Activated CD8-positive, alpha-beta memory T cell treated with anti-CD3 and anti-CD28 coated beads for 48 hours (primary cell): ENCODE measurements at places on chromosomes 1 and 21.

GRCh38 chr21:36145259-36145658 is 10.4 kb downstream of the CBR3 start:
- no peak for DNase-seq

- no peak for DNase-seq
Measured at GRCh38 chr1:3000214-3000613, 21.1 kb upstream of the ACTRT2 start.

DNA sequence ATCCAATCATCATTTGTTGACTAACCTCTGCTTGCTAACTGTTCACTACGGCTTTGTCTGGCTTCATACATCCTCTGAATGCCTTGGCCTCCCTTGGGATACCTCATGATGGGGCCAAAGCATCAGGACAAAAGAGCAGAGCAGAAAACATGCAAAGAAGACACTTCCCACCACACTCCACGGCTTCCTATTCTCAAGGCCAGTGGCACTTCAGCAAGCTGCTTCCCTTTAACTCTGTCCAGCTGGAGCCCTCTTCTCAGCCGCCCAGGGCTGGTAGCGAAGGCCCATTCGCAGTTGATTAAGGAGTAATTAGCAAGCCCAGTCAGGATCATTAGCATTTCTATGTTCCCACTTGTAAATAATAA is 224.3 kb upstream of the FGGY start:
- no peak for DNase-seq

DNA sequence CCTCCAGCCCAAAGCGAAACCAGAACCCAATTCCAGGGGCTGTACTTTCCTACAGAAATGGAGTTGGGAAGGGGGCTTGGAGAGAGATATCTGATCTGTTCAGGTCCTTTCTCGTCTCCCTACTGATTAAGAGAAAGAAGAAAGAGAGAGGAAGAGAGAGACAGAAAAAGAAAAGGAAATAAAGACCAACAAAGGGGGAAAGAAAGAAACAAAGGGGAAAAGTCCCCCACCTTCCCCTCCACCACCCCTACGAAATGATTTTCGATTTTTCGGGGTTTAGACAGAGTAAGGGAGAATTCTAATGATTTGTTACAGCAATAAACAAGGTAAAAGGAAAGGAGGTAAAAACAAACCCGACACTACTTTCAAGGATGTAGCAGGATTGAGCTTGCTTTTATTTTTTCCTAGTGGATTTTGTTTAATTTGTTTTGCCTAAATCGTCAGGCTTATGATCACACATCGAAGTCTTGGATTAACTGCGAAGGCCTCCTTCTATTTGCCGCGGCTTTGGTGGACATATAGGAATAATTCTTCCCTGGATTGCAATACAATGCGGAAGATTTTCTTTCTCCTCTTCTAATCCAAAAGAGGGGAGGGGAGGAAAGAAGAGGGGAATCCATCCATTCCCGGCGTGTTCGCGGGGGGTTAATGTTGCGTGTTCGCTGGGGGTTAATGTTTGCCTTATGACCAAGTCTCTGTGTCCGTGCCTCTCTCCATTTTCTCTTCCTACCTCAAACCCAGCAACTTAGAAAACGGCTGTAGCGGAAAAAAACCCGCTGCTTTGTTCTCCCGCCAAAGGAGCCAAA is 1.9 kb downstream of the TAL1 start:
- no peak for DNase-seq

DNA sequence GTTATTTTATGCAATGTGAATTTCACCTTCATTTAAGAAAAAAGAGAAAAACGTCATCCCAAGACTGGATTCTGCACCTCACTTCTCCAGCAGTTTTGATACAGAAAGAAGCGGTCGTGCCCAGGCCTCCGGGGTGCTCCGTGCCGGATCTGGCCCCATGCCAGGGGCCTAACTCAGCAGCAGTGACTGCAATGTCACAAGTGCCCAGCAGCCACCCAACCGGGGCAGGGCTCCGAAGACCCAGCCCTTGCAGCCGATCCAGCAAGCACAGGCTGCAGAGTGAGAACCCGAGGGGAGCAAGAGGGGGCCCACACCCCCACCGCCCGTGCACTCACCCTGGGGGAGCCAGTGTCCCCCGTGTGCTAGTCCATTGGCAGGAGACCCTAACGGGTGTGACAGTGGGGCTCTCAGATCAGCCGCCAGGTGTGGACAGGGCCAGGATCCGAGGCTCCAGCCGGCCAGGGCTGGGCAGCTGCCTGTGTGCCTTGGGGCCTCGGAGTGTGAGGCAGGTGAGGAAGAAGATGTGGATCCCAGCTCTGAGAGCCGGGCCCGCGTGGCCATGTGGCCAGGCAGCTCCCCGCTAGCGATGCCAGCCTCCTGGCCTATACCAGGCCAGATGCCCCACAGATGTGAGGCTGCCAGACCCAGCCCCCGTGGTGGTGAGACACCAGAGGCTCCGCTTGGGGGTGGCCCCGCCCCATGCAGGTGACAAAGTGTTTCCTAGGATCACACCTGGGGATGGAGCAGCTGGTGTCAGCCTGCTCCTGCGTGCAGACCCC is 60.6 kb downstream of the MEGF6 start:
- DNase-seq: no peak

GRCh38 chr1:100597061-100597741 is 59.3 kb downstream of the GPR88 start:
- DNase-seq: no peak

- no peak for DNase-seq
Measured at GRCh38 chr1:100130552-100131077, 2.1 kb downstream of the SASS6 start.

GRCh38 chr1:42700006-42700405 is 17.8 kb downstream of the YBX1 start:
- no peak for DNase-seq

- no peak for DNase-seq
Measured at GRCh38 chr1:48756683-48757316, 19.9 kb downstream of the BEND5 start.

- no peak for DNase-seq
Measured at GRCh38 chr1:45666836-45667235, 19.5 kb downstream of the GPBP1L1 start.

DNA sequence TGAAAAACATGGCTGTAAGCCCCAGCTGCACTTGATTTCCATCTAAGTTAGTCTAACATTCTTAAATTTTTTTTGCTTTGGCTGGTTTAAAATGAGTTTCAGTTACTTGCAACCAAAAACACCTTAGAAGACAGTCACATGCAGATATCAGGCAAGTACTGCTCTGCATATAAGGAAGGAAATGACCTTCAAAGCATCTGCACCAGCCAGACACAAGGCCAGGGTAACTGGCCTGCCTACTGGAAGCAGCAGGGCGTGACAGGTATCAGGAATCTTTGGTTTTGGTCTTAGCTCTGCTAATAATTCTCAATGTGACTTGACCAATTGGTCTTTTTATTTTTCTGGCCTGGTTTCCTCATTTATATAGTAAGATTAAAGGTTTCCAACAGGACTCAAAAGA is 33.5 kb downstream of the SCYL3 start:
- no peak for DNase-seq

DNA sequence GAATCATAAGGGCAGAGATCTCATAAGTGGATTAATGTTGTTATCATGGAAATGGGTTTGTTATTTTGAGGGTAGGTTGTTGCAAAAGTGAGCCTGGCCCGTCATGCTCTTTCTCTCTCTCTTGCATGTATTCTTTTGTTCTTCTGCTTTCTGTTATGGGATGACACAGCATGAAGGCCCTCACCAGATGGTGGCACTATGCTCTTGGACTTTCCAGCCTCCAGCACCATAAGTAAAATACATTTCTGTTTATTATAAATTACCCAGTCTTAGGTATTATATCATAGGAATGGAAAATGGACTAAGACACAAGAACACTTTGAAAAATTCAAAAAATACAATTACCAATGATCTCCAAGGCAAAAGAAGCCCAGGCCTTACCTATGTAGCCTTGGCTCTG is 676.1 kb downstream of the PTPRU start:
- no peak for DNase-seq

DNA sequence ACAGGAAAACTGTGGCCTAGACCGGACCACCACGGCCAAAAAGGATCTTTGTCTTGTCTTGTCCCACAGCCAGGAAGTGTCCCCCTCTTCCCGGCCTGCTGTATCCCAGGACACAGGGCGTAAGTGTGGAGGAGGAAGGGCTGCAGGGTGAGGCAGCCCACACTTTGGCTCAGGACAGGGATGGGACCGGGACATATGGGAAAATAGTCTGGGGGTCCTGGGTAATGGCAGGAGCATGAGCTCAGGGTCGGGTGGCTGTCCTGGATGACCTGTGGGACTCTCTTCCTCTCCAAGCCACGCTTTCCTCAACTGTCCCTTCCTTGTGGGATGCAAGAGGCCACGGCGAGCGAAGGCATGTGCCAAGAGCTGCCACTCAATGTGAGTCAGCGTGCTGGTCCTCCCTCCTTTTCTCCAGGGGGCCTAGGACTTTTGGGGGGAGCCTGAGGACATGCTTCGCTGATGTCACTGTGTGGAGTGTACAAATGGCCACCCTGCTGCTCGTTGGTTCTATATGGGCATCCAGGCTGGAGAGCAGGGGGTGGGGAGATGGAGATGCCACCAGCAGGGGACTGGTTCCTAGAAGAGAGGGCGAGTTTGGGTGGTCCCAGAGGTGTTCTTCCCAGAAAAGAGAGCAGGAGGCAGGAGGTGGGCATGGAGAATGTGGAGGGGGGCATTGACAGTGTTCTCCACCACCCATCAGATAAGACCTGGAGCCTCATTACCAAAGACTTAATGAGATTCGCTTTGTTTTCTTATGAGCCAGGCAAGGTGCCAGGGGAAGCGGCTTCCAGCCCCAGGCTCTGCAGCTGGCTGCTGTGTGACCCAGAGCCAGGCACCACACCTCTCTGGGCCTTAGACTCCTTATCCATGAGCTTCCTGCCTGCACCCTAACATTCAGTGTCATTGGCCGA is 11.5 kb upstream of the PADI1 start:
- DNase-seq: no peak

- DNase-seq: no peak
Measured at GRCh38 chr1:225897595-225898514, 8.9 kb upstream of the LEFTY1 start.

DNA sequence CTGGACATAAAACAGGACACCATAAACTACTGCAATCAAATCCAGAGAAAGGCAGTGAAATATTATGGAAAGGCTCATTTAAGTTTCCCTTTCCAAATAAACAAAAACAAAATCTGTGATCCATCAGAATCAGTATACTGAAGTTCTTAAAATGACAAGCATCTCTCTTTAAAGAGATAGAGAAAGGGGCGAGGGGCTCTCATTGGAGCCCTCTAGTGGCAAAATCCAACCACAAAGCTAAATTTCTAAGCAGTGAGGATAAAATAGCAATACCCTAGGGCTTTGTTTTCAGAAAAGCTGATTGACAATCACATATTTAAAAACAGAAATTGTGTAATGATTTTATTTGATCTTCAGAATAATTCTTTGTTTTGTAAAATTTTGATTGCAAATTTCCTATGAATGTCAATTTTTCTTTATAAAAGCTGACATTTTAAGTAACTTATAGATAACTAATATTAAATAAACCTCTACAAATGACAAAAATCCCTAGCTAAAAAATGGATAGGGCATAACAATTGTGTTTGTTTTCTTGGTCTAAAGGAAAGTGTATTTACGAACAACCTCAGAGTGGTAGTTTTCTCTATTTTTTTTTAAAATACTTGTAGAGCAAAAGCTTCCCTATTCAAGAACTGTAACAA is 138.2 kb downstream of the COL24A1 start:
- no peak for DNase-seq

- DNase-seq: no peak
Measured at GRCh38 chr1:246805135-246805716, 81.0 kb downstream of the SCCPDH start.

DNA sequence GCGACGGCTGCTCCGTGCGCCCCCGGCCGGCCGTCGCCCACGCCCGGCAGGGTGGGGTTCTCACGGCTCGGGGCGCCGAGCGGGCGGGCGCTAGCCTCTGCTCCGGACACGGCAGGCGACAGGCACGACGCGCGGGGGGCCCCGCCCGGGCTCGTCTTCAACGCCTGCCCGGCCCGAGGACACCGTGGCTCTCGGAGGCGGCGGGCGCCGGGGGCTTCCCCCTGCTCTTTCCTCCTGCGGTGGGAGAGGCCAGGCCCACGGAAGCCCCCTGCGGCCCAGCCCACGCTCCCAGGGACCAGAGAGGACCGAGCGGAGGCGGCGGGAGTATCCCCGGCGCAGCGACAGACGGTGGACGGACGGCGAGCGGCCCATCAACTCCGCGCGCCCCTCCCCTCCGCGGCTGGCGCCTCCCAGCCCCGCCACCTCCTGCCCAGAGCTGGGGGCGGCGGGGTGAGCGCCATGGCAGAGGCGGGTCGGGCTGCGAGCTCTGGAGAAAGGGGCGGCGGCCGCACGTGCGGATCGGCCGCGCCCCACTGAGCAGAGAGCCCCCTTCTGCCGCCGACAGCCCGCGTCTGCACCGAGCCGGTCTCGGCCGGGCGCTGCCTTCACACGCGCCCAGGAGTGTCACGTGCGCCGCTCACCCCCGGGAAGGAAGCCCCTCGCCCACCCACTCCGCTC is at the start of the genes SHE and TDRD10:
TSS of gene SHE (minus strand) at position 347 of the 678 bp plus-strand sequence. CDS start 386 bp downstream, outside the sequence.
TSS of gene TDRD10 (plus strand) at position 154 of the 678 bp plus-strand sequence. CDS start 4,685 bp downstream, outside the sequence.
- no peak for DNase-seq

- DNase-seq: no peak
Measured at GRCh38 chr1:221276896-221277409, 397.7 kb downstream of the HLX start.

DNA sequence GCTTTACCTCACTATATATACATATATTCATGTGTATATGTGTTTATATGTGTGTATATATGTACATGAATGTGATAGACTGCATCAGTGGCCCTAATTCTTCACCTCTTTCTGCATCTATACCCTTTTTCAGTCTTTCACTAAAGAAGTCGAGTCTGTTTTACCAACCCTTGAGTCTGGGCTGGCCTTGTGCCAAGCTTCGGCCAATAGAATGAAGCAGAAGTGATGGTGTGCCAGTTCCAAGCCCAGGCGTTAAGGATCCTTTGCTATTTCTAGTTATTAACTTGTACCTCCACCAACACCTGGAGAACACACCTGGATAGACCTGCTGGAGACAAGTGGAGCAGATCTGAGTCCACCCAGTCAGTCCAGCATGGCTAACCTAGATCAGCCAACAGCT is 61.6 kb upstream of the PPM1J start:
- no peak for DNase-seq

- no peak for DNase-seq
Measured at GRCh38 chr1:19067912-19068638, 111.6 kb upstream of the IFFO2 start.
